ENCODE measurements at places on chromosomes 3 and 15.

DNA sequence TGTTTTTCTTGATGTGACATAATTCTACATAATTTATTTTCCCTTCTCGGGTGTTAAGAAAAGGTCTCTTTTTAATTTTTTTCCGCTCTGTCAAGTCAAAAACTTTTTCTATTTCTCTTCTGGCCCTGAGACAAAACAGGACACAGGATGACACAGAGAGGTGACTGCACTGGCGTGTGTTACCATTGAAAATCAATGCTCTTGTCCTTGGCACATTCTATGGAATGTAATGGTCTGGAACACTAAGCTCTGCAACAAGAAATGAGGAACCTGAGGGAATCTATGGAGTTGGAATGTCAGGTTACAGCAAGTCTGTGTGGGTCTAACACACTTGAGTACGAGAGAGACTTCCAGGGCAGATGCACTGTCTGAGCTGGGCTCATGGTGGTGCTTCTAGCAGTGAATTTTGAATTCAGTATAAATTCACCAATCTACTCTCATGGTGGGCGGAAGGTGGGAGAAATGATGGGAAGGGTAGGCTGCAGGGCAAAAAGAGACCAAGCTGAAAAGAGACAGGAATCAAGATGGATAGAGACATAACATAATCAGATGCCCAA, 508.3 kb downstream of the TUSC7 start:
- no peak for DNase-seq

DNA sequence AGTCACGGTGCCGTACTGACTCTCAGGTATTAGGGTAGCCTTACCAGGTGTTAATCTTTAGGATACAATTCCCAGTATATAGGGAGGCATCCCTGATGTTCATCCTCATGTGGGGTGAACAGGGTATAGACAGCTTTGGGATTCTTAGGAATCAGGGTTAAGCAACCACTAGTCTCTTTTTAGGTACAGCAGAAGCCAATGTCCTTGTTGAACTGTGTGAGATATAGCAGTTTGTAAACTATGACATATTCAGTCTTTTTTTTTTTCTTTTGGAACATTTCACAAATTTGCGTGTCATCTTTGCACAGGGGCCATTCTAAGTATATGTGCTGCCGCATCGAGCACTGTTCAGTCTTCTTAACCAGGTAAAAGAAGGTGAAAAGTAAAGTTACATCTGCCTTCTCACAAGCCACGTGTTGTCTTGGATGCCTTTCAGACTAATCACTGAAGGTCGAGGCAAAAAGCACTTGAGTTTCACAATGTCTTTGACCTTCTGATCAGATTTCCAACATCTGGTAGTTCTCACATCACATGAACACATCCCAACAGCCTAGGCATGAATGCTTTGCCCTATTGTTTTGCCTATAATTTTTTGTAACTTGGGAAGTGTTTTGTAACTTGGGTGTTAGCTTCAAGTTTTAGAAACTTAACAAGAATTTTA, 17.2 kb downstream of the TSEN2 start:
- DNase-seq: no peak

- DNase-seq: no peak
Measured at GRCh38 chr3:78940128-78940527, 827.7 kb downstream of the ROBO1 start.

GRCh38 chr3:65004306-65004705, 316.5 kb upstream of the ADAMTS9 start:
- DNase-seq: no peak

DNA sequence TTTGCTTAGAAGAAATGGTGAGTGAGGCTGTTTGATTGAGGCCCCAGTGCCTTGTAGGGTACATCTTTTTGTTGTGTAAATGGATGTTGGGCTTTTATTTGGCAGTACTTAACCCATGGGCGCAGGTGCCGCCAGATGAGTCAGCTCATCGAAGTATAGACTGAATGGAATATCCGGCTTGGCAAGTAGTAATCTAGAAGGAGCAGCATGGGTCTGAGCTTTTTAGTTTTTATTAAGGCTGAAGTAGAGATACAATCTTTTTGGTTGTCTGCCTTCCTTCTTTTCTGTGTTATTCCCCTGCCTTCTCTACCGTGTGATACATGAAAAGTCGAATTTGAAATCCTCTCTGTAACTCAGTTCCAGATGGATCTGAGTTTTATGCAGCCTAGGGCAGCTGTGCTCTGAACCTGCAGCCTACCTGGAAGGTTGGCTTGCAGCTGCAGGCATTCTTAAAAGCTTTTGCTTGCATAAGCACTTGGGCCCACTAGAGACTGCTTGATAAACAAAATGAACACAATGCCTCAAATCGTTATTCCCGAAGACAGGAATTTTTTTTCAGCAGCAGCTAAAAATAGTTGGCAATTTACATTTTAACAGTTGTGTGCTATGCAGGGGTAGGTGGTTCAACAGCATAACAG, 177.5 kb upstream of the CGNL1 start:
- DNase-seq: peak; percentile 66

- DNase-seq: no peak
Measured at GRCh38 chr3:108234387-108234957, 12.2 kb upstream of the IFT57 start.

DNA sequence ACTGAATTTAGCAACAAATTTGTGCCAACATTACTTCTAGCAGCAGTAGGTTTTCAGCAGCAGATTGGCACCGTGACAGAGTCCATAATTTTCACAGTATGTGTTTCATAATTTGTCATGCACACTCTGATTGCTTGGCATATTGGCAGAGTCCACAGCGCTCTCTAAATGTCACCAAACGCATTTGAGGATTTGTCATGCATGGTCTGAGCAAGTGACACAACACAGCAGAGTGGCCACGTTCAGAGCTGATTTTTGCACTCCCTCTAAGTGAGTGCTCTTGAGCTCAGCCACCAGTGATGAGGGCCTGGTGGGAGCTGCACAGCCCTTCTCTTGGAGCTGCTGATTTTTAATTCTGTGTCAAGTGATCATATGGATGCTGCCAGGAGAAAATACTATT, 1270.8 kb downstream of the ROBO1 start:
- DNase-seq: peak; percentile 29

GRCh38 chr3:71942432-71943187, 157.7 kb upstream of the PROK2 start:
- DNase-seq: no peak

GRCh38 chr3:188734395-188734794, 437.4 kb upstream of the TPRG1 start:
- DNase-seq: peak; percentile 21

DNA sequence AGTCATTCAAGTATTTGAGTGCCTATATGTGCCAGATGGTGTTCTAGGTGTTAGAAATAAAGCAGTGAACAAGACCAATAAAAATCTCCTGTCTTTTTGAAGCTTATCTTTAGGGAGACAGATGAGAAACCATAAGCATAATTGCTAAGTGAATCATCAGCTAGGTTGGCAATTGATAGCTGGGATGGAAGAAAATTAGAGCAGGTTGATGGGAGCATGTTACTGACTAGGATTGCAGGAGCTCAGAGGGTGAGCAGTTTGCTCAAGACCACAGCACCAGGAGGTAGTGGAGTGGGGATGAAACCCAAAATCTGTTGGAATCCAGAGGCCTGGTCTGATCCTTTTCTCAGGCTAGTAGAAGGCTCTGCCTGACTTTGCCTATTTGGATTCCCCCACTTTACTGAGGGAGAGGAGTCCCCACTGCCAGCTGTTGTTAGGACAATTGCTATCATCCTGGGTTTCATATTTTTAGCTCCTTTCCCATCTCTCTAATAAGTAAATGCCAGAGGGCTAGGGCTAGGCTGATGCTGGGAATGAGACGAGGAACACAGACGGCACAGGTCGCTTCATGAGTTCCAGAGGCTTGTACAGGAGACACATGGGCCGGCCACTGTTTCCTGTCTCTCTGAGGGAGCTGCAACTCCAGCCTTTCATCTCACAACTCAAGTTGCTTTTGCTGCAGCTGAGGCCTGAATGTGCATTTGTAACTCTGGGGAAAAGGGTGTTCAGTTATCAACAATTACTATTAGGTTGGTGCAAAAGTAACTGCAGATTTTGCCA, 102.9 kb downstream of the CACNA1D start:
- no peak for DNase-seq

DNA sequence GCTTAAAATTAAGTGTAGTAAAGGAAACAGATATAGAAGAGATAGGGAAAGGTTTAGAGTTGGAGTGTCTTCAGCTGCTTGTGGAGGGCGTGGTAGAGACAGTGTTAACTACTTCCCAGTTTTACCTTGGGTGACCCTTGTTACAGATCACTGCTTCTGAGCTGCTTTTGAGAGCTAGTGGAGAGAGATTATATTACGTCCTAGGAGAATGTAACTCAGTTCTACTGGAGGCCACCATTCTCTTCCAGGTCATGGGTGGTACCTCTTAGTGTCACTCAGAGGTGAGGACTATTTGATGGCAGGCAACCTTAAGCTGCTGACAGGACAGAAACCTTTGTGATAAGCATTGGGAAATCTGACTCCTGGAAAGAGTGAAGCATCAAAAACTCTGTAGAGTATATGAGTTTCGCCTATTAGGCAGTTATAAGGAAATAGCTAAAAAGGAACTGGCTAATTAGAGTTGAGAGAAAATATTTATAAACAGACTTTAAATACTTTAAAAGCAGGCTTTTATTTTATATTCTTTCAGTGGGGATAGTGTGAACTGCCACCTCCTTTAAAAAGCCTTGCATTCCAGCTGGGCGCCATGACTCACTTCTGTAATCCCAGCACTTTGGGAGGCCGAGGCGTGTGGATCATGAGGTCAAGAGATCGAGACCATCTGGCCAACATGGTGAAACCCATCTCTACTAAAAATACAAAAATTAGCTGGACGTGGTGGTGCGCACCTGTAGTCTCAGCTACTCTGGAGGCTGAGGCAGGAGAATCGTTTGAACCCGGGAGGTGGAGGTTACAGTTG, 106.5 kb downstream of the ZNF609 start:
- DNase-seq: no peak

DNA sequence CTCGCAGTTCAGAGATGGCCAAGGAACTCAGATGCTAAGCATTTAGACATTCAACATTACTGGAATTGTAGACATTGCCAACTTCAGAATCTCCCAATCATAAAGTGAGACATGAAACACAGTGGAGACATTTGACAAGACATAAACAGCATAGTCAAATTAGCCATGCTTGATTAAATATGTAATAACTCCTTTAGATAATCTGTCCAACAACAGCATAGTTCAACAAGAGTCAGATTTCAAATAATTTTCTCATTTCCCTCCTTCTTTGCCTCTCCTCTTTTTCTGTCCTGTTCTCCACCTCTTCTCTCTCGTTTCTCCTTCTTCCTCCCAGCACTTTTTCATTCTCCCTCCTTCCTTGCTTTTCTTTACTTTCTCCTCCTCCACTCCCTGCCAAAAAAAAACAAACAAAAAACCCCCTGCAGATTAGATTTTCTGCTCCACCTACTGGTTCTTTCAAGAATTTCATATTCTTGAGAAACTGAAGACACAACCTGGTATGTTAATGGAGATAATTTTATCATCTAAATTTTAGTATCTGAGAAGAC, 20.2 kb downstream of the CPOX start:
- DNase-seq: no peak

GRCh38 chr3:8650583-8651416, 6.2 kb upstream of the SSUH2 start:
- no peak for DNase-seq

DNA sequence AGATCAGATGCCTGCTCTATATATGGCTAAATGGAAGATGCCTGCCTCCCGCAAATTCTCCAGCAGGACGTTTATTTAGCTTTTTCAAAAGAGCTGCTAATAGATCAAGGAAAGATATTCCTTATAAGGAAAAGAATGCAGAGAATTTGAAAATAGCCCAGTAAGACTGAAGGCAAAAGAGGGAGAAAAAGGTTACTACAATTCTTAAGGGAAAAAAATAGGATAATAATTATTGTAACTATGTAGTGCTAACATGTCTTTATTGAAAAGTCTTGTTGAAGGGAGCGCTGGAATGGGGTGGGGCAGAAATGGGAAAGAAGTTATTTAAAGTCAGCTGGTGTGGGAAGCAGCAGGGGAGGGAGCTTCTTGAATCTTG, 2.9 kb downstream of the TPM1 start:
- DNase-seq: no peak

- DNase-seq: no peak
Measured at GRCh38 chr3:156207802-156208685, 87.7 kb downstream of the KCNAB1 start.

DNA sequence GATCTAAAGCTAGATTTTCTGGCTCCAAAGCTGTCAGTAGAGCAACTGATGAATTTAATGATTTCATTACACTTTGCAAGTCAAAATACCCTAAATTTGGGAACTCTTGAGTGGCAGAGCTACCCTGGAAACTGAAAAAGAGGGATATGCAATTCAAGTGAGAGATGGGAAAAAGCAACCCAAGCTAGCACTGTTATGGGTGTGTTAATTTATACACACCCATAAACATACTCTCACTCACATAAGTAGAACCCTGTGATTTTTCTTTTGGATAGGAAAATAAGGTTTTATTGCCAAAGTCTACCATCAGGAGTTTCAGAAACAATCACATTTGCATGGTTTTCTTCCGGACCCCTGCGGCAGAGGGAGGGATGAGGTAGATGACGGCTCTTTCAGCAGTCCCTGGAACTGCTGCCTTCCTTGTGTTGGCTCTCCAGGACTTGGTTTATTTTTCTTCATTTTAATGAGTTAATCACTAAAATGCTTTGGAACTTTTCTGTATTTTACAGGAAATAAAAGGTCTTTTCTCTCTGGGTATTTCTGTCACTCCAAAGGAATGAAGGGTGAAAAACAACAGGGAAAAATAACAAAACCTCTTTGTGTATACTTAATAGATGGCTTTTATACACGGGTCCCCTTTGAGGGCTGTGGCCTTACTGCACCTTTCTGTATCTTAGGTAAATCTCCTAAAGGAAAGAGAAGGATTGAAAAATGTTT, 63.8 kb downstream of the TTC23 start:
- DNase-seq: no peak

- DNase-seq: no peak
Measured at GRCh38 chr15:45377609-45378148, 665 bp downstream of the GATM start.

DNA sequence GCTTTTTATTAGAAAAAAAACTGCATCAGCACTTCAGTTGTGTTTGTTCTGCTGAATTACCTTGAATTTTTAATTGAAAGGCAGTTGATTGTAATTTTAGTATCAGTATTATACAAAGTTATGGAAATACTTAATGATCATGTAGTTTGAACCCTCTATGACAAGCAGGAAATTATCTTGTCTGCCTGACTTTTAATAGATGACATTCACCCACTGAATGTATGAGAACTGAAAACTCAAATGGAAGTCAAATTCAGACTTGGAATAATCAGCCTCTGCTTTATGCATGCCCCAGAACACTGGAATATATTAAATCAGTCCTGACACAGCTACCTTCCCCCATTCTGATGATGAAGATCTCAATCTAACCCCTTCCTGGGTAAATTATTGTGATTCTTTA, 73.5 kb downstream of the SLC49A4 start:
- DNase-seq: no peak

GRCh38 chr15:94692710-94693109, 461.3 kb downstream of the MCTP2 start:
- no peak for DNase-seq

GRCh38 chr15:85008474-85009260, 27.0 kb downstream of the PDE8A start:
- DNase-seq: no peak

DNA sequence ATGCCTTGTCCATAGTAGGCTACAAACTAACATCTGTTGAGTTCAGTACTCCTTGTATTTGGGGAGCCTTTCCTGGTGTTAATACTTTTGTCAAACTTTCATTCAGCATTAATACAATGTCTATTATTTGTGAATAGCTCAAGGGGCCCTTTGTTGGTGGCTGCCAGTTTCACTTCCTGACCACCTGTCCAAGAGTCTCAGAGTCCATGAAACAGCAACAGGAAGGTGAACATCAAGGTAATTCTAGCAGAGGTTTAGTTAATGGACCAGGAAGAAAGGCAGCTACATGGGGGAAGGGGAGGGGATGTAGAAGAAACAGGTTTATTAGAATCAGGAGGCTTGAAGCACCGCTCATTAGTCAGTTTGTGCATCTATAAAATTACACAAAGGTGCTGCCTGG, 386.9 kb downstream of the PDCD6IP start:
- DNase-seq: no peak
